ENCODE measurements at places on chromosomes 2 and 18.

- no peak for DNase-seq
Observed at GRCh38 chr2:18820966-18821365, 231.6 kb upstream of the NT5C1B start.

- no peak for DNase-seq
Observed at GRCh38 chr18:10971717-10972116, 177.7 kb downstream of the PIEZO2 start.

DNA sequence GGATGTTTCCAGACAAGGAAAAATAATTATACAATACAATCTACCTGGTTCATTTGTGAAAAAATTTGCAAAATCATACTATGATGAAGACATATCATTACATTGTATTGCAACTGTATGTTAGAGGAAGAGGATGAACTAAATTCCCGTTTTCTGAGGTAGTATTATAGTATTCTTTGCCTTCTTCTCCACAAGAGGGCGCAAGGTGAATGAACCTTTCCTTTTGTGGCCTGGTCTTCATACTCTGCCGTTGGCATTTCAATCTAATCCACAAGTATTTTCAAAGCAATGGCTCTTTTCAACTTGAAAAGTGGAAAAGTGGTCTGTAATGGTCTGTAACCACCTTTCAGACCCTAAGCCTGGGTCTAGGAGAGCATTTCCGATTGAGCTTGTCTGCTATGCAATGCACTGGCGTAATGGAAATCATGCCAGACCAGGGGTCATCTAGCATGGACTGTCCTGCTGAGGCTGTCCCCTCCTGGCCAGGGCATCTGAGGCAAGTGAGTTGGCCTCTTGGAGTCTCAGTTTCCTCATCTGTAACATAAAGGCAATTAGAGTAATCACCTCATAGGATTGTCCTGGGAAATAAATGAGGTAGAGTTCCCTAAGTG lies 30.8 kb upstream of the ZNF396 start:
- peak; percentile 41 for DNase-seq

DNA sequence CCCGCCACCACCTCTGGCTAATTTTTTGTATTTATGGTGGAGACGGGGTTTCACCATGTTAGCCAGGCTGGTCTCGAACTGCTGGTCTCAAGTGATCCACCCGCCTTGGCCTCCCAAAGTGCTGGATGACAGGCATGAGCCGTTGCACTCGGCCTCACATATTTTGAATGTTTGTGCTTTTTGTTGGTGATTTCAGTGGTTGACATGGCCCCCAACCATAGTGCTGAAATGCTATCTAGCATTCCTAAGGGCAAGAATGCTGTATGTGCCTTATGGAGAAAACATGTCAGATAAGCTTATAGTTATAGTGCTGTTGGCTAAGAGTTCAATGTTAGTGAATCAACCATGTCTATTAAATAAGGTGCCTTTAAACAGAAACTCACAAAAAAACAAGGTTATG lies 8.9 kb downstream of the ZAP70 start:
- no peak for DNase-seq

DNA sequence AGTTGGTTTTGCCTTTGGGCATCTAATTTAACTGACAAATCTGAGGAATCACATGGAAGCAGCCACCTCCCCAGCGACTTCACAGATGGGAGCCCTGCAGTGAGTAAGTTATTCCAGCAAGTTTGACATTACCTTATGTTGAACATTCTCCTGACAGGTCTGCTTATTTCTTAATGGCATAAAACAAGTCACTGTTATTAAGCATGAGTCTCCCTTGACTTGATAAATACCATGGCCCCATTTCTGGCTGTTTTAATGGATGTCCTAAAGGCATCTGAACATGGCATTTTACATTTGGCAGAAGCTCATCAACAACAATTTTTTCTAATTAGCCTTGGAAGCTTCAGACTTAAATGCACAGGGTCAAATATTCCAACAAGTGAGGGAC lies 92.6 kb upstream of the CREB1 start:
- no peak for DNase-seq

- no peak for DNase-seq
Observed at GRCh38 chr18:42635378-42636048, 480.0 kb downstream of the RIT2 start.

DNA sequence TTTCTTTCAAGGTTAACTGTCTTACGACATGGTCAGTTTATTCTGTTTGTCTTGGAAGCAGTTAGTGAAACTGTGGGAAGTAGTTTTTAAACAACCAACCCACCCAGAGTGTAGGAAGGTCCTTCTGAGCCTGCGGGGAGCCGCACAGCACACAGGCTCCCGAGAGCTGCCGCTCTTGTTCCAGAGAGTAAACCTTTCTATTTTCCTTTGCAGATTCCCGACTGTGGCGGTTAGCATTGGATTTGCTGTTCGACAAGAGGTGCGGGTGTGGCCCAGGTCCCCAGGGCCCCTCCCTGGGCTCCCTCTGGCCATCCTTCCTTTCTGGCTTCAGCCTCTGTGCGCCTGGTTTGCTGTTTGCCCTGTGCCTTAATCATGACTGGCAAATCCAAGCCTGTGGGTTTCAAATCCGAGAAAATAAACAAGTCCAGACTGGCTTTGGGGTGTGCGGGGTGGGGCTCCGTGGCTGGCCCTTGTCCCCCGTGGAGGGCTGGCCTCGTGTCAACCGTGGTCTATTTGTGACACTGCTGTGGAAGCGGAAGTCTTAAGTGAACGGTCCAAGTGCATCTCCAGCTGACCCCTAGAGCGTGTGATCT lies 30.7 kb downstream of the IMPA2 start:
- no peak for DNase-seq

DNA sequence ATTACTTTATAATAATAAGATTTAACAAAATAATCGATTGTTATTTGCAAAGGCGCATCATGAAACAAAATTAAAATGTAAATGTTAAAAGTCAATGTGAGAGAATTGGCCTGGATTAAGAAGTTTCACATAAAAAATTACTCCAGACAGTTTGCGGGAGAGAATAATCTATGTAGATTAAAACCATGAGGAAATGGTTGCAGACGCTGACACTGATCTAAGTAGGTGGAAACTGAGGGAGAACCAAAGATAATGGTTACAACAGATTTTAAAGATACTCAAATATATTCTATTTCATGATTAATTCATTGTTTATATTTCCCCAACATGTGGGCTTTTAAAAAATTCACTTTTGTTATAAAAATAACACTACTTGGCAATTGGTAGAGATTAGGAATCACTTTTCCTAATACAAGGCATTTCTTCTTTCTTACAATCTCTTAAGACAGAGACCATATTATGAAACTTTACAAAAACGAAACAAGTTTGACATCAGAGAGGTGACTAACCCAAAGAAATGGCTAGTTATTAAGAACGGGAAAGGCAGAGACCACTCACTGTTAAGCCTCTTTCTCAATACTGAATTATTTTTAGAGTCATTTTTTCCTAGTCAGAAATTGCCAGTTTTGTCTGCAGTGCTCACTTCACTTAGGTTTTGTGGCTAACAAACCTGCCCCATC lies 1.6 kb downstream of the KANSL1L start:
- no peak for DNase-seq

DNA sequence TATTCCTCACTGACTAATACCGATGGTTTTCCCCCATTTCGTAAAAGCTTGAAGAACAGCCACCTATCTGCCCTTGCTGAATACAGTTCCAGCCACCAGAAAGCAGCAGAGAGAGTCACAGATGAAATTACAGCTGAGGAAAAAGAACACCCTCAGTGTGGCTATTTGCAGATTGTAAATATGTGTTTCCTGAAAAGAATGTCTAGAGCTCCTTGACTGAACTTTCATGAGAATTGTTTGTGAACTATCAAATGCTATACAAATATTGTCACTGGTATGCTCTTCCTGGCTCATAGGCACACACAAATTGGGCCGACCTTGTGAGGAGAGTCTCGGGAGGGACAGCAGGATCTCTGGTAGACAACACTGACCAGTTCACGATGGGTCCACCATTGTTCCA lies 58.1 kb upstream of the TTC39C start:
- no peak for DNase-seq

GRCh38 chr2:136375017-136375901 lies 257.3 kb upstream of the CXCR4 start:
- no peak for DNase-seq

- DNase-seq = no peak
Observed at GRCh38 chr2:197628043-197628500, 47.3 kb downstream of the RFTN2 start.

- DNase-seq = no peak
Observed at GRCh38 chr18:10391506-10391905, 62.9 kb upstream of the APCDD1 start.

GRCh38 chr2:44692821-44693220 lies 248.7 kb upstream of the SIX3 start:
- DNase-seq = no peak

DNA sequence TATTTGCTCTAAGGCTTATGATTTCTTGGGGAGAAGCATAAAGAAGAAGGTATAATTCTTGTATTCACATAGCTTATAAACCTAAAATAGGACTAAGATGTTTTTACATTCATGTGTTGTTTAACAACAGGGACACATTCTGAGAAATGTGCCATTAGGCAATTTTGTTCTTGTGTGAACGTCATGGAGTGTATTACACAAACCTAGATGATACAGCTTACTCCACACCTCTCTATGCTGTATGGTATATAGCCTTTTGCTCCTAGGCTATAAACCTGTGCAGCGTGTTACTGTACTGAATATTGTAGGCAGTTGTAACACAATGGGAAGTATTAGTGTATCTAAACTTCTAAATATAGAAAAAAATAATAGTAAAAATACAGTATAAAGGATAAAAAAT lies 92.1 kb downstream of the PHLPP1 start:
- DNase-seq = no peak

DNA sequence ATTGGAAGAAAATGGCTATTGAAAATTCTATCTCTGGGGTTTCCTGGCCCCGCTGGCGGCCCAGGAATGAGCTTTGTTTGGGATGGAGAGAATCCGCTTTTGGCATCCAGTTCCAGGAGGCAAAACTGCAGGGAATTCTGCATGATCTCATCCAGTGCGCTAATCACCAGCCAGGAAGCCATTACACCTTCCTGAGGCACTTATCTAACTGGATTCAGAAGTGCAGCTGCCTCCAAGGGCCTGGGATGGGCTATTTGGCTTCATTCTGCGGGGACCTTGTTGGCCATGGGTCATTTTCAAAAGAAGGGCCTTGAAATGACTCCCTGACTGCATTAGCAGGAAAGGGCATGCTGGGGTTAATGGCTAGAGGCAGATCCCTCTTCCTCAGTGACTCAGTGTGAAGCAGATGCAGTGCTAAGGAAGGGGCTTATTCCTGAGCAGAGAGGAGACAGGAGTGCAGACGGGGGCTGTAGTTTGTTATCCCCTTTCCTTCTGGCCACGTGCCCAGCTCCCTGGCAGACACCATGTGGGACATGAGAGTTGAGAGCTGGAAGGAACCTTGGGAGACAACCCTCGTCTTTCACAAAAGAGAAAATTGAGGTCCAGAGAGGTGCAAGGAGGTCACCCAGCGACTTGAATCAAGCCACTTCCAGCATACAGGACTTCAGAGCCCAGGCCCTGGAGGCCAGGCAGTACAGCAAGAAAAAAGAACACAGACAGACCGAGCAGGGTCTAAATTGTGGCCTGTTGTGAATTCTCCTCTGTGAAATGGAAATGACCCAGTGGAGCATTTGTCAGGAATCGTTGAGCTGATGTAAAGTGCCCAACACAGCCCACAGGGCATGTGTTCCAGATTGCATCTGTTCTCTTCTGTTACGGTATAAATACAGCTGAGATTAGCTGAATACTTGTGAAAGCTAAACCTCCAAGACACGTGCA lies 161.8 kb downstream of the PRKCE start:
- no peak for DNase-seq

- no peak for DNase-seq
Observed at GRCh38 chr2:230077851-230078547, 9.3 kb upstream of the SLC16A14 start.

GRCh38 chr2:74516650-74517049 lies 2.4 kb downstream of the TLX2 start:
- DNase-seq = no peak

GRCh38 chr2:961786-962185 lies 11.1 kb downstream of the SNTG2 start:
- DNase-seq = no peak

GRCh38 chr18:79069717-79070151 lies 540 bp downstream of the ATP9B start:
- DNase-seq = no peak

GRCh38 chr2:236675051-236675450 lies 105.4 kb downstream of the ACKR3 start:
- no peak for DNase-seq

DNA sequence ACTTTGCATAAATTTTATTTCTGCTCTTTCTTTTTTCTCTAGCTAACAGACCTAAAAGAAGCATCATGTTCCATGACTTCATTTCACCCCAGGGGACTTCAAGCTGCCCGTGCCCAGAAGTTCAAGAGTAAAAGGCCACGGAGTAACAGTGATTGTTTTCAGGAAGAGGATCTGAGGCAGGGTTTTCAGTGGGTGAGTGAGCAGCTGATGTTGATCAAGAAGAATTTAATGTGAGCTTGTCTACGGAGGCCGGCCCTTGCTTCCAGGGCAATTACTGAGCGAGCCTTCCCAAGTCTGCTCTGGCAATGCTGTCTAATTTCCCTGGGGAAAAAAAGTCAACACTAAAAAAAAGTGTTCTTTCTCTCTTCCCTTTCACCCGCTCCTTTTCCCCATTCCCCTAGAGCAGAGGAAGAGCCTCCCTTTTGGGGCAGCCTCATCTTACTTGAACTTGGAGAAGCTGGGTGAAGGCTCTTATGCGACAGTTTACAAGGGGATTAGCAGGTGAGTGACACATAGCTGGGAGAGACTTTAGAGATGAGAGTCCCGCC lies 1.2 kb downstream of the CDK15 start:
- DNase-seq = no peak

- DNase-seq = no peak
Observed at GRCh38 chr2:20637147-20637546, 13.8 kb downstream of the HS1BP3 start.

- no peak for DNase-seq
Observed at GRCh38 chr2:157572725-157573124, 55.9 kb downstream of the ACVR1C start.

DNA sequence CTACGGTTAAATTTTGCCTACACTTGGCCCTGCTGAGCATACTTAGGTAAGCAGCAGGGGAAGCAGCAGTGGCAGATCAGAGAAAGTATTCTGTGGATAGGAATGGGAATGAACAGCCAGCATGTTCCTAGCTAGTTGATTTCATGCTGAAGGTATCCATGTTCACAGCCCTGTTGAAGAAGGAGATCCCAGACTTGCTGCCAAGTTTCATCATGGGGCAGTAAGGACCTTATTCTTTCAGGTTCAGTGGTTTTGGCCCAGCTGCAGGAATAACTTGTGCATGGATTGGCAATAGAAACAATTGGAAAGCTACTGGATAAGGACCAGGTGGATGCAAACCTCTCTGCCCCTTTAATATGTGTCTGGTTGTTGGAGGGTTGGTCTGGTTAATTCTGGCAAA lies 98.2 kb upstream of the TMEM178A start:
- no peak for DNase-seq

GRCh38 chr2:165499131-165499530 lies 29.6 kb downstream of the CSRNP3 start:
- no peak for DNase-seq

Measured in AG04450 (cell line).